ENCODE measurements at places on chromosomes 1 and 21.

DNA sequence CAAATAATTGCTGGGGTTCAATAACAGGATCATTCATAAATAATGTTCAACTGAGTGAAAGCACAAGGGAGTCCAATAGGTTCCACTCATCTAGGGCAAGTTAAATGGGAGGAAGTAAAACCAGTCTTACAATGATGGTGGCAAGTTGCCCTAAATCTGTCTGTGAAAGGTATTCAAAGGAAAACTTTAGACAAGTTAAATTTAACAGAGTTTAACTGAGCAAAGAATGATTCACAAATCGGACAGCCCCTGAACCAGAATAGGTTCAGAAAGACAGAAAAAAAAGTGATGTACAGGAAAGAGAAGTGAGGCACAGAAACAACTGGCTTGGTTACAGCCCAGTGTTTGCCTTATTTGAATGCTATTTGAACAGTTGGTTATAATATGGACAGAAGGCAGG lies 183.5 kb upstream of the ADGRL4 start:
- DNase-seq, result no peak

DNA sequence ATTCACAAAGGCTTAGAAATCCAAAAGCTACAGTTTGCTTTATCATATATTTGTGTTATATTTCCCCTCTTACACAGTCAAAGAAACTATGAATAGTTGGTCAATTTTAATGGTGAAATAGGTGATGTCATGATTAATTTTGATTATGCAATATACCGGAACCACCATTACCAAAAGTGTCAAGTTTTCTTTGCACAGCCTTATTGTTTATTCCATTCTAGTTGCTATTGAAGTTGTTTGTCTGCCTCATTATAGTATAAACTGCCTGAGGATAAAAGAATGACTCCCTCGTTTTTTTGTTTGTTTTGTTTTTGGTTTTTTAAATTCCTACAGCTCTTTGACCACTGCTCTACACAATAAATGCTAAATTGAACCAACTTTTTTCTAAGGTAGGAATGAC lies 690.6 kb upstream of the ZP4 start:
- DNase-seq, result no peak

DNA sequence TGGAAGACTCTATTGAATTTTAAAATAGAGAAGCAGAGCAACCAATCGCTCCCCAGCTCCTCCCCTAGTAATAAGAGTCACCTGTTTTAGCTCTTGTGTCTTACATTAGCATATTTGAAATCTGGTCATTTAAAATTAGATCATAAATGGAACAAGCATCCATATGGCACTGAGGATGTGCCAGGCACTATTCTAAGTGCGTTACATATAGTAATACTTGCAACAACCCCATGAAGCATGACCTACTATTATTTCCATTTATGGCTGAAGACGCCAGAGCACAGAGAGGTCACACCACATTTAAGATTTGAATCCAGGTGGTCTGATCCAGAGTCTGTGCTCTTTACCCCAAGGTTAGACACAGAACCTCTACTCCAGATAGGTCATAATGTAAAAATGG lies 82.0 kb upstream of the HIVEP3 start:
- no peak for DNase-seq

DNA sequence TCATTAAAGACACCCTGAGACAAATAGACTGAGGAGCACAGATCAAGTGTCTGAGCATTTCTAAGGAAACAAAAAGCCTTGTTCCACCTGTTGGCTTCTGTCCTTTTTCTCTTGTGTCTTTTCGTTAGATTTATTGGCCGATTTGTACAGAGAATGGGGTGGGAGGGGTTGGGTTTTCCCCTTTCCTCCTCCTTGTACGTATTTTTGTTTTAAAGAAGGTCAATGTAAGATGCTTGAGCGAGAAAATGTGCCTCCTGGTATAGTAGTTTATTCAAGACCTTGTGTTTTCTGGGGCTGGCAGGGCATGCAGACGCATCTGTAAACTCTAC lies 1.2 kb downstream of the BCL9 start:
- no peak for DNase-seq

DNA sequence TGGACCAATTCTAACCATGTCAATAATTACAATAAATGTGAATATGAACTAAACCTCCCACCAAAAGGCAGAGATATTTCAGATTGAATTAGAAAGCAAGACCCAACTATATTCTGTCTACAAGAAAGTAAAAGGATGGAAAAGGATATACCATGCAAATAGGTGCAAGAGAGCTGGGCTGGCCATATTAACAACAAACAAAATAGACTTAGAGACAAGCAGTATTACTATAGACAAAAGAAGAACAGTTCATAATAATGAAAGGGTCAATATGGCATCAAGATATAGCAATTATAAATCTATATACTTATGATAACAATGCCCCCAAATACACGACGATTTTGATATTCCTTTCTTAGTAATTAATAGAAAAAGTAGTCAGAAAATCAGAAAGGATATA lies 67.3 kb upstream of the IFFO2 start:
- DNase-seq, result no peak

- DNase-seq, result no peak
These were observed 317.4 kb upstream of the RUNX1 start for GRCh38 chr21:35366394-35367080.

- no peak for DNase-seq
These were observed 8.9 kb downstream of the ACTL8 start for GRCh38 chr1:17763995-17764394.

DNA sequence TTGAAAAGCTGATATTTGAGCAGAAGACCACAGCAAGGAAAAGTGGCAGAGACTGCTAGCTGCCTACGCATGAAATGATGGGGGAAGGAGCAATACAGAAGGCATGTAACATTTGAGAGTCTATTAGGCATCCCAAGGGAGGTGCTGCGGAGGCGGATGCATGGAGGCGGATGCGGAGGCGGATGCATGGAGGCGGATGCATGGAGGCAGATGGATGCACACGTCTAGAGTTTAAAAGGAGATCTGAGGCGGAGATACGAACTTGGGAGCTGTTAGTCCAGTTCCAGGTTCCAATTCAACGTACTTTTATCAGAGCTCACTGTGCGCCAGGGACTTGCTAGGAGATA lies 744 bp upstream of the DDX20 start:
- DNase-seq, result no peak

DNA sequence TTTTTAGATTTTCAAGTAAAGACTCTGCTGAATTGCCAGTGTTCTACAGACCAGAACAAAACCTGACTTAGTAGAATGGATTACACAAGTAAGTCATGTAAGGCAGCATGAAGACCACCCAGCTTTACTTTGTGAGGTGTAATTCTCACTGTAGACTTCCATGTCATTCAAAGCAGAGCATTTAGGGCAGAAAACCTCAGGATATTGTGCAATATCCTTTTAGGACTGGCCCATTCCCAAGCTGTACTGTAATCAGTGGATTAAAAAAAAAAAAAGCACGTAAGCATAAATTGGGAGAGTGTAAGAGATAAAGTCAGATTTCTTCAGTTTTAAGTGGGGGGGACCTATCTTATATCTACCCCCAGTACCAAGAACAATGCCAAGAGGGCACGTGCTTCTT lies 380.5 kb upstream of the PRMT6 start:
- DNase-seq, result no peak

- DNase-seq, result no peak
These were observed 10.0 kb downstream of the GBP7 start for GRCh38 chr1:89165811-89166210.
